ENCODE measurements at places on chromosomes 16 and 17.
A peak's percentile ranks its signal among the peaks of the same experiment; 100 is the strongest.

DNA sequence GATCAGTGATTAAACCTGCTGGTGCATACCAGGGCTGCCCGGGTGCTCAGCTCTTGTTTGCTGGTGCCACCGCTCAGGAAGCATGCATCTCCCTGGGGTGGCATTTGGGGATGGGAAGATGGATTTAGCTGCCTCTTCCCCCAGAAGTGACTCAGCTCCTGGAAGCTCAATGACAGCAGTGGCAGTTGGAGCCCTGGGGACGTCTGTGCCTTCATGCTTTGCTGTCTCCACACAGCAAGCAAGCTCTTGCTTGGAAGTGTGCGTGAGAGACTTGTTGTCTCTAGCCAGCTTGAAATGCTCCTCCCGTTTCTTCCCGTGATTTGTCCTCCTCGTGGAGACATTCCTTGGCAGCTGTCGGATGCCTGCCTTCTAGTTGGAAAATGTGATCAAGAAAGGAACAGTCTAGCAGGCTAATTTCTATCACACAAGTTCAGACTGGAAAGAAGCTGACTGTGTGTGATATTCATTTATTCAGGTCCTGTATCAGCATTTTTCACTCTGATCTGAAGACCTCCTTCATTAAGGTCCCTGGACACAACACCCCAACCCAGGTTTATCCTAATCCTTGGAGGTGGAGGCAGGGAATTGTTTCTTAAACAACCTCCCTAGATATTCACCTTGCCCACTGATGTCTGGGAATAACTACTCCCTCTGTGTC, 73.0 kb downstream of the BMERB1 start:
- DNase-seq: no peak

DNA sequence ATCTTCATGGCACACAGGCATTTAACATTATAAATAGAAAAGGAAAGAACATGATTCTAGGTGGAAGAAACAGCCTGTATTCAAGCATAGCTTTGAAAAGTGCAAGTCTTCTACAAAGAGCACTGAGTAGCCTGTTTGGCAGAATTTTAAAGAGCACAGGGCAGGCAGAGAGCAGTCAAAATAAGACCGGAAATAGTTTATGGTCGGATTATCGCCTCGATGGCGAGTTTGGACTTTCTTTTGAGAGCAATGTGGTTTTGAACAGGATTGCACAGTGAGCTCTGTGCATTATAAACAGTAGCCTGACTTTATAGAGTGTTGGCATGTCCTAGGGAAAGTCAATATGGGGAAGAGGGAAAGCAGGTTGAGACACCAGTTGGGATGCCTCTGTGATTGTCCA, 6.2 kb upstream of the TMEM100 start:
- DNase-seq: no peak

GRCh38 chr16:67441907-67442306, 11.0 kb downstream of the HSD11B2 start:
- DNase-seq: no peak

DNA sequence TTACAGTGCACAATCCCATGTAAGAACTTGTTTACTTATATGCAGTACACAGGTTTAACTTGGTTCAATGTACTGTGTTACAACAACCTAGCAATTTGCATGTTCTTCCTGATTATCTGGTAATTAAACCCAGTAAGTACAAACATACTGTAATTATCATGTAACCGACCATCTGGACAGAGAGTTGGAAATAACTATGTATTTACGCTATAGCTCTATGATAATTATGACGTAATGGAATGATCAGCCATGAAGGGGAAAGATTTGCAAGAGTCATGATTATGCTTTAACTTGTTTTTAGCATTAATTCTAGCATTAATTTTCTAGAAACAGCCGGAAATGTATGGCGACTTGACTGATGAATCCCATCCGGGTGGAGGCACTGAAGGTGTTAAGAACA, 74.8 kb upstream of the SALL1 start:
- DNase-seq: no peak

DNA sequence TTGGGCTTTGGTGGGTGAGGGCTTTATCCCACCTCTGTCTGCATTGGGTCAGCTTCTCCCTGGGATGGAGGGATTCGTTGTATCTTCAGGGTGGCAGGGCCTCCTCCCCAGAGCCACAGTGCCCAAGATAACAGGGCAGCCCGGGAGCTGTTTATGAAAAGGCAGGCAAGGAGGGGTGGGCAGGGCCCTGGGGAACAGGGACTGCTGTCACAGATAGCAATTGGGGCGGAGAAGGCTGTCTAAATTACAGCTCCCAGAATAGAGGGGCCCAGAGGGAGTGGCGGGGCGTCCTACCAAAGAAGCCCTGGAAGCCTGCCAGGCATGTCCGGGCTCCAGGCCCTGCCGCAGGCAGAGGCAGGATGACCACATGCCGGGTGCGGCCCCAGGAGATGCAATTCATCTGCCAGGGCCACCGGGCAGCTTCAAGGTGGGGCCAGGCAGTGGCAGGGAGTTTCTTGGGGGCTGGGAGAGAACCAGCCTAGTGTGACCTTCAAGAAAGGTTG, 18.8 kb upstream of the PHOSPHO1 start:
- peak; percentile 24 for DNase-seq

DNA sequence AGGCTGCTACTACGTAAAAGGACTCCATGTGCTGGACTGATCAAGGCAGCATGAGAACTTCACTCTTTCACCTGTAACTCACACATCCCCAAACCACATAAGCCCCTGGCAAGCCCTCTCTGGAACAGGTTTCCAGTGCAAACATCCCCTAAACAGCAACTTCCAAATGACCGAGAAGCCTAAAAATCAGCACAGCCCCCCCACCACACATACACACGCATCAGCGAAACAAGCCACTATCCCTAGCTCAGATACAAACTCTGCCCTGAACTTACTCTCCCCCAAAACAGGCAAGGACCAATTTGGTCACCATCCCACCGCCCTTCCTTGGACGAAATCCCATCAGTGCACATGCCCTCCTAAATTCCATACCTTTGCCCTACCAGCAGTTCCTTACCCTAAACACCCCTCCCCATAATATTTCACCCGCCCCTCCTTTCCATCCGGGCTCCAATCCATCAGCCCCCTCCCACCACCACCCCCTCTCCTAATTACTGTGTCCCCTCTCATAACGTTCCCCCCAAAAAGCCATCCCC, 735 bp downstream of the LSM12 start:
- no peak for DNase-seq

Data from amniotic epithelial cell (primary cell).